ENCODE measurements at places on chromosomes 1 and 21.
A peak's percentile ranks its signal among the peaks of the same experiment; 100 is the strongest.

DNA sequence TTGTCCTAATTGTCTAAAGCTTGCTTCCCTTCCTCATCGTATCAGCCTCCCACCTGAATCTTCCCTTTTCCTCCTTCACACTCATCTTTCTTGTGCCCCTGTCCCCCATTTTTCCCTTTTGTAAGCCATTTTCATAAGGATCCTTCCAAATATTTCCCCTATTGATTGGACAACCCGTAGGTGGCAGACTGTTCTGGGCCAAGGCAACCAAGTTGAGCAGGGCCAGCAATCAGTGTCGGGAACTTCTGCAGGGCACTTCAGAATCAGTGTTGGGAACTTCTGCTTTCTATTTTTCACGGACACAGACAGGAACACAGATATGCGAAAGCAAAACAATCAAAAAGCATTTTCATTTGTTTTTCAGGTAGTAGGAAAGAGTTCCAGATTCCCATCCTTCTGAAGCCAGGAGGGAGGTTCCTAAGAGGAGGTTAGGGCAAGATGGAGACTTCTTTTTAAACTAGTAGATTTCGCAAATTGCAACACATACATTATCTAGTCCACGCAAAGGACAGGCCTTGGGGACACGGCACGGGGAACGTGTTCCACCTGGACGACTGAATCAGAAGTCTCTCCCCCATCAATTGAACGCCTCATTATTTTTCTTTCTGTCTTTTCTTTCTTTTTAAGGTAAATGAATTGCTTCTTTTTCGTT is 691 bp upstream of the MPZL1 start:
- DNase-seq: peak; percentile 65

- no peak for DNase-seq
These were observed 306.9 kb downstream of the ASTN1 start for GRCh38 chr1:176857632-176858031.

- no peak for DNase-seq
These were observed 22.9 kb downstream of the RGL1 start for GRCh38 chr1:183827801-183828200.

GRCh38 chr1:201285846-201286245 is 2.5 kb downstream of the PKP1 start:
- no peak for DNase-seq

DNA sequence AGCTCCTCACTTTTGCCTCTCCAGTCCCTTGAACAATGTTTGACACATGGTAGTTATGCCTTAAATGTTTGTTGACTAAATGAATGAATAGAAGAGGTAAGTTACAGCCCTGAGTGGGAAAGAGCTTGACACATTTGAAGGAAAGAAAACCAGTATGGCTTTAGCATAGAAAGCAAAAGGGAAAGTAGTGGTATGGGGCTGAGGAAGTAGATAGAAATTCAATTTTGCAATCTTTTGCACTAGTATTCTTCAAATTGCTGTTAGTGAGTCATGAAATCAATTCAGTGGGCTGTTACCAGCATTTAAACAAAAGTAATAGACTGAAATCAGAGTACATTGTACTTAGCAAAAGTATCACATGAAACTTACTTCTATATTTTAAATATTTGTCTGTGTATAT is 21.1 kb downstream of the PLA2G4A start:
- no peak for DNase-seq

- DNase-seq: no peak
These were observed 55.1 kb downstream of the SLC22A15 start for GRCh38 chr1:116031302-116031835.

DNA sequence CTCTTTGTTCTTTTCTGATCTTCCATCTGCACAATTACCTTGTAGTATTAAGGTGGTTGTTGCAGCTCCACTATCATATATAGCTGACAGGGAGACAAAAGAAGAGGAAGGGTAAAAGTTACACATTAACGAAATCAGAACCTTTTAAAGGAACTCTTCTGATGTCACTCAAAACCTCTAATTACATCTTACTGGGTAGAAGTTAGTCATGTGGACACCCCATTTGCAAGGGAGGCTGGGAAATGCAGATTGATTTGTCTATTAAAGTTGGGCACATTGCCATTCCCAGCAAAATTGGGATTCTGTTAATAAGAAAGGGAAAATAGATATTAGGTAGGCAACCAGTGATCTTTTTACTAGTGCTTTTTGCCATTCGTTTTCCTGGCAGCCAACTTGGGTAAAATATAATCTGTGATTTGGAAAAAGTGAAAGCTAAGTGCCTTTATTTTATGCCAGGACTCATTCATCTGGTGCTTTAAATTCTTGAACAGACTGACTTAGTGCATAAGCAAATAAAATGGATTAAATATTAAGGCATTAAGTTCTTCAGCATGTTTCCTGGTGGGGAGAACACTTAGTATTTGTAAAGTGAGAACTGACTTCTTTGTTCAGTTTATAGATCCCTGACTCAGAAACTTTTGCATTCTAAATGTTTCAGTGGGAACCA is 71.3 kb downstream of the DNM3 start:
- no peak for DNase-seq

DNA sequence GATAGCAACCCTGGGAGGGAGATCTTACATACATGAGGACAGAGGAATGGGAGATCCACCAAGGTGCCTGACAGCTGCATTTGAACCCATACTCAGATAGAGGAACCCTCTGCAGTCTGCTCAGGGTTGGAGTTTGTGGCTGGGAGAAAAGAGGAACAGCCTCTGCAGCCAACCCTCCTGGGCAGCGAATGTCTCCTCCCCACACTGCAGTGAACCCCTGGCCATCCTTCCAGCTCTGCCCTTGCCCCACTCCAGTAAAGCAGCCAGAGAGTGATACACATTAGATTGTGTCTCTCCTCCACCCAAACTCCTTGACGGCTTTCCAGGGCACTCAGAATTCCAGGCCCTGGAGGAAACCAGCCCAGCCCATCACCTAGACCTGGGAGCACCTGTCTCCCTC is 137.7 kb downstream of the RUNX1 start:
- no peak for DNase-seq

DNA sequence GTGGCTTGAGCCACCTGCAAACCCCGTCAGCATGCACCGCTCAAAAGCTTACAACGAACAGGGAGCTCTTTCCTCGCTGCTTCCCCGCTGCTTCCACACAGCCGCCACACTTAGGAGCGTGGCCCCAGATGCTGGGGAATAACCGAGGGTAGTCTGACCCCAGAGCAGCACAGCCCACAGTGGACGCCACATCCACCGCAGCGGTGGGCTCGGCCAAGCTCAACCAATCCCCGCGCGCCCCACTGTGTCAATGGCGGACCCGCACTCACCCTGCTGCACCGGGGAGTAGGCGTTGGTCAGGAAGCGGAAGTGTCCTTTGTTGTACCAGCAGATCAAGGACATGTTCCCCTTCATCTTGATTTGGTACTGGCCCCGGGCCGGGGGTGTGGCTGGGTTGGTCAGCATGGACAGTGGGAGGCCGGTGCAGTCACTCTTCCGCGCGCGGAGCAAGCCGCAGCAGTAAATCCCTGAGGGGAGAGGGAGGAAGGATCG is 93.5 kb downstream of the PGBD5 start:
- DNase-seq: no peak

- no peak for DNase-seq
These were observed 528.6 kb downstream of the LTN1 start for GRCh38 chr21:28464095-28464494.

DNA sequence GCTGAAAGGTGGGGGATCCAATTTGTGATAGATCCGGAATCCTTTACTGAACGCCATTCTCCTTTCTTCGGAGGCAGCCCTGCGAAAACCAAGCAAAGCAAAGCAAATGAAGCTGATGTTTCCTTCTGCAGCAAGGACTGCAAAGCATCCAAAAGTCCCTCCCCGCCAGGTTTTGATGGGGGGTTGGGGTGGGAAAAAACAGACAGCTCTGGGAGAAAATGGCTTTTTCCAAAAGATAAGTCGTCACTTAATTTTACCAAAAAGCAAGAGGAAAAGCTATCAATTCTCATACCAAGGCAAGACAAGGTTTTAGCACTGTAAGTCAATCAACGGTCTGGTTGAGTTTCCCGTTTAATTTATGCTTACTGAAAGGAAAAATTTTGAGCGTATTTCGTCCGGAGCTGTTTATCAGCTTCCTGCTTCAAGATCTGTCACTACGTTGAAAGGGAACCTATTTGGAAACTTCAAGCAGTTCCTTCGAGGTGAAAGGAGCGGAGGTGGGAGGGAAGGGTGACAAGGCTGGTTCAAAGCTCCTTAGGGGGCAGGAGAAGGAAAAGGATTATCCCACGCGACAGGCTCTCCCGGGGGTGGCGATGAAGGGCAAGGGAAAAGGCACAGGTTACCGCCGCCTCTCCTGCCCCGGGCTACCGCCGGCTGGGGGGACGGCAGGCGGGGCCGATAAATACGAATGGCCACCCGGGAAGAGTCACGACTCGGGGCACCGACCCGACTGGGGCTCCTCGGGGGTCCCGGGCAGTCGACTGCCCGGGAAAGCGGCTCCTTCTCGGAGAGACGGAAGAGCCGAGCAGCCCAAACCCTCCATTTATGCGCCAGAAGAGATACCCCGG is 750 bp downstream of the SYNJ1 start:
- no peak for DNase-seq

- no peak for DNase-seq
These were observed 35.5 kb downstream of the RHOU start for GRCh38 chr1:228770779-228771223.
